ENCODE measurements at places on chromosomes 4 and X.
A peak's percentile ranks its signal among the peaks of the same experiment; 100 is the strongest.

GRCh38 chr4:14539246-14539645, 463.0 kb upstream of the CPEB2 start:
- DNase-seq = no peak

GRCh38 chr4:72489267-72489666, 79.8 kb downstream of the ADAMTS3 start:
- no peak for DNase-seq

DNA sequence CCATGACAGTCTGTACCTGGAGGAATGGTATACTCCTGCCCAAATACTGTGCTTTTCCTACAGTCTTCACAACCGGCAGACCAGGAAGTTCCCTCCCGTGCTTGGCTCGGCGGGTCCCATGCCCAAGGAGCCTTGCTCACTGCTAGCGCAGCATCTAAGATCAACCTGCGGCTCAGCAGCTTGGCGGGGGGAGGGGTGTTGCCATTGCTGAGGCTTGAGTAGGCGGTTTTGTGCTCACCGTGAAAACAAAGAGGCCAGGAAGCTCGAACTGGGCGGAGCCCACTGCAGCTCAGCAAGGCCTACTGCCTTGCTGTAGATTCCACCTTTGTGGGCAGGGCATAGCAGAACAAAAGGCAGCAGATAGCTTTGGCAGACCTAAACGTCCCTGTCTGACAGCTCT, 152.7 kb downstream of the TEX11 start:
- DNase-seq = no peak

GRCh38 chrX:34218063-34218462, 85.9 kb upstream of the FAM47A start:
- DNase-seq = peak; percentile 84

DNA sequence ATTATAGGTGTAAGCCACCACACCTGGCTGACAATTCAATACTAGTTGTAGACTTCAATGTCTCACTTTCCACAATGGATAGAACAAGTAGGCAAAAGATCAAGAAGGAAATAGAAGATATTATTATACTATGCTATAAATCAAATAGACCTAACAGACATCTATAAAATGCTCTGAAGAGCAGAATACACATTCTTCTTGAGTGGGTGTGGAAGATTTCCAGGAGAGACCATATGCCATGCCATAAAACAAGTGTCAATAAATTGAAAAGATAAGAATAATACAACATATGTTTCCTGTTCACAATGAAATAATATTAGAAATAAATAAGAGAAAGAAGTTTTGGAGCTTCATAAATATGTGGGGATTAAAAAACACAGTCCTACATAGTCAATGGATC, 179.3 kb upstream of the AMOT start:
- no peak for DNase-seq

GRCh38 chrX:15404401-15405096, 20.3 kb upstream of the VEGFD start:
- DNase-seq = peak; percentile 79

- DNase-seq = peak; percentile 34
These were observed 174.0 kb downstream of the SOWAHB start for GRCh38 chr4:76723924-76724323.

DNA sequence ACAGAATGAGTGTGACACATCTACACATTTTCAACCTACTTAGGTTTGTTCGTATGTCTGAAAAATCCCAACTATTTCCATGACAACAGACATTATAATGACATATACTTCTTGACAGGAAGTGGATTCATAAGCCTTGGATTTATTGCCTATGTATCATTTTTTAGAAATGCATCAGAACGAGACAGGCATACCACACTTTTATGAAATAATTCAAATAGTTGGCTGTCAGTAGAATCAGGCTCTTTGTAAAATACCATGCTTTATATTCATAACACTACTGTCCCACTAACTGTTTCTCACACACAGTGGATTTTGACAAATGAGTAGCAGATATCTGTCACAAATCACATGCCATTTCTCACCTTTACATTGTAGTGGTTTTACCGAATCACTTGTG, 173.2 kb downstream of the BEND2 start:
- no peak for DNase-seq

GRCh38 chr4:138680989-138681604, 334.5 kb upstream of the NOCT start:
- DNase-seq = peak; percentile 71

GRCh38 chr4:185868983-185869382, 57.0 kb upstream of the SORBS2 start:
- DNase-seq = no peak

GRCh38 chr4:89759426-89759825, 77.5 kb downstream of the SNCA start:
- no peak for DNase-seq

GRCh38 chr4:128700659-128701350, 108.7 kb upstream of the JADE1 start:
- DNase-seq = no peak

DNA sequence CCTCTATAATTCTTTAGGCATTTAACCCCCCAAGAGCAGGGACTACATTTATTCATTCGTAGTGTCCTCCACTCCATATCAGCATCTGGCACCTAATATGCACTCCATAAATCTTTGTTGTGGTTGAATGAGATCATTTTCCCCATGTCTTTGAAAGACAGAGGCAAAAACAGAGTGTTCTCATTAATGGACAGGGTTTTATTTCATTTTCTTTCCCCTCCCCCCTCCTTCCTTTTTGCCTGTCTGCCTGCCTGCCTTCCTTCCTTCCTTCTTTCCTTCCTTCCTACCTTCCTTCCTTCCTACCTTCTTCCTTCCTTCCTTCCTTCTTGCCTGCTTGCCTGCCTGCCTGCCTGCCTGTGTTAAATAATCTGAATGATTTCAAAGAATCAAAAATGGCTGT, 83.2 kb downstream of the SHROOM3 start:
- no peak for DNase-seq

DNA sequence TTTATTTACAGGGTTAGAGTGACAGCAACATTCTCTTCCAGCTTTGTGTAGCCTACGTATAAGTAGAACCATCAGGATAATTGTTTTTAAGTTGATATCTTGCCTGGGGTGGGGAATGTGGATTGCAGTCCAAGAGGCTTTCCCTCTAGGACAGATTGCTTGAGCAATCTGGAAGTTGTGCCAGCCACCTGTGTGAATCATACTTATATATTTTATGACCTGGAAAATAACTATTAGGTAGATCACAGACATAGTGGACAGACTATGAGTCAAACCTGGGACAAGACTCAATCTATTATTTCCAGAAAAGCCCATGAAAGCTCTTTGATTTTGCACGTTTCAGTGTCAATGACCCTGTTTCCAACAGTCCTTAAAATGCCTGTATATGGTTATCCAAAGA, 98.9 kb downstream of the TLL1 start:
- no peak for DNase-seq

DNA sequence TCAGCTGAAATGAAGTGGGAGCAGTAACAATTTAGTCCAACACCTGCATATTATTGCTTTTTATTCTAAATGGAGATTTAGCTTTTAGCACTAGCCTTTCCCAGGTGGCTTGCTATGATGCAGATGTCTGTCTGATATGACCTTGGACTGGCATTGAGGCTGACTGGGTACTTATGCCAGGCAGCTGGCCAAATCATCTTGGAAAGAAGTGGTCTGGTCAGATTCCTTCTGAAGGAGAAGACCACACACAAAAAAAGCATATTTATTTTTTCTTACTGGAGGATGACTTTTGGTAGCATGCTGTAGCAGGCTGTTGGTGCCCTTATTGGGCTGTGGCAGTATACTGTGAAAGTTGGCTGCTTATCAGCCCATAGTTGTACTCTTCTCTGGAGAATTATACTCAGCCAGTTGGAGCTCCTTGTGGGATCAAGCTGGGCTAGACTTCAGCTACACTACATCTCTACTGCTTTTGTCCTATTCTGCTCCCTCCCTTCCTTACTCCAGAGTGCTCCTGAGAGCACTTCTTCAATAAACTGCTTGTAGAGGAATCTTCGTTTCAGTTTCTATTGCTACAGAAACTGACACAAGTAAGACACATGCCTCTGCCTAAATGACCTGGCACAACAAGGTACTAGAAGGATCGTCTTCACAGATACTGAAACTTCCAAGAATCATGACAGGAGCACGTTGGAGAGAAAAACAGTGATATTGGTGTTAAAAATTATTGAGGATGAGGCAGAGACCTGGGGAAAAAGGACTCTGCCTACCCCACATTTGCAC, 196.8 kb upstream of the RPS6KA3 start:
- no peak for DNase-seq

GRCh38 chr4:158739600-158739999, 16.4 kb upstream of the PPID start:
- no peak for DNase-seq

DNA sequence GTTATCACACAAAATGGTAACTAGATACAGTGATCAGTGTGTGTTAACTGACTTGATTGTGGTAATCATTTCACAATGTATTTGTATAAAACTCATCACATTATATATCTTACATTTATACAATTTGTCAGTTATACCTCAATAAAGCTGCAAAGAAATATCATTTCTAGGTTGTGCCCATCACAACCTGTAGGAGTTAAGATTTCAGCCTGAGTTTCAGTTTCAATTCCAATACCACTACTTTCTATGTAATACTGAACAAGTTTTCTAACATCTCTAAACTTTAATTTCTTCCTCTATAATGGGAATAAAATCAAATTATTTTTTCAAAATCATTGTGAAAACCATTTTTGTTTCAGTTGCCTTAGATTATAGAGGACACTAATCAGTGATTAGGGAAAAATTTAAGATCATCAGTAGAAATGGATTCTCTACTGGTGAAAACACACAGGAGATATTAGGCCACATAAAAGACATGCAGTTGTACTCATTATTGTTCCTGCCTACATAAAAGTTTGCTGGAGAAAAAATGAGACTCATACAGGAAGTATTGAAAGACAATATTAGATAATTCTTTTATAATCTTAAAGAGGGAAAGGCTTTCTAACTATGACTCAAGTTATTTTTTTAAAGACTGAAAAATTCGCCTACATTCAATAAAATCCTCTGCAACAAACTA, 18.4 kb upstream of the TBC1D1 start:
- DNase-seq = no peak

GRCh38 chr4:39834269-39834668, 136.3 kb downstream of the UBE2K start:
- no peak for DNase-seq

DNA sequence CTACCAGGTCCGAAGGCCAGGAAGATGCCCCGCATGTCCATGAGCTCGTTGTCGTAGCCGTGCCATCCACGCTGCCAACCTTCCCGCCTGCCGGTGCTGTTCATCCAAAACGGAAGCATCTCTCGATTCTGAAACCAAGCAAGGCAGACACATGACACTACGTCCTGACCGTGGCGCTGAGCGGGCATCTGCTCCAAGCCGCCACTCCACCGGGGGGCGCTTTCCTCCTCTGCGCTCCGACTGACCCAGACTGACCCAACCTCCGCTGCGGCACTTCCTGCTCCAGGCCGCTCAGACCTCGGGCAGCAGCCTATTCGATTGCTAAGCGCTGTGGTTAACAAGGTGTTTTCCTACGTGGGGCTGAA, 120.5 kb downstream of the ENPP6 start:
- DNase-seq = no peak

- no peak for DNase-seq
These were observed 739.2 kb downstream of the KCTD8 start for GRCh38 chr4:43709443-43709842.

- no peak for DNase-seq
These were observed 106.8 kb downstream of the CLNK start for GRCh38 chr4:10577508-10578426.

GRCh38 chr4:57119054-57119651, 9.0 kb upstream of the IGFBP7 start:
- no peak for DNase-seq

- DNase-seq = peak; percentile 21
These were observed 287.9 kb downstream of the PPP1R2C start for GRCh38 chrX:42490111-42490510.

DNA sequence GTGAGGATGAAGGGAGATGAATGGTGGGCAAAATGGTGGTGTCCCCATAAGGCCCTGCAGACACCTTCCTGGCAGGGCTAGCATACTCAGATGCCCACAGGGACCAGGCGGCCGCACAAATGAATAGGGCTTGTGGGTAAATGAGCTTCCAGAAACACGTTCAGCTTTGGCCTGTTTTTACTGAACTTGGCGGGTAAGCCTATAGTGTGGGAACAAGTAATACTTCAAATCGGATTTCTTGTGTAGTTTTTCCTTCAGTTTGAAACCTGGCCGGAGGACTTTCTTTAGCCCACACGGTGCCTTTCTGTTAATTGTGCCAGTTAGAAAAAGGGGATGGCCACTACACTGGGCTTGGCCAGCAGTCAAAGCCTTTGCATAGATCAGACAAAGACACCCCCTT, 22.8 kb downstream of the SMS start:
- no peak for DNase-seq

GRCh38 chr4:6196871-6197270, 3.5 kb downstream of the JAKMIP1 start:
- DNase-seq = no peak

DNA sequence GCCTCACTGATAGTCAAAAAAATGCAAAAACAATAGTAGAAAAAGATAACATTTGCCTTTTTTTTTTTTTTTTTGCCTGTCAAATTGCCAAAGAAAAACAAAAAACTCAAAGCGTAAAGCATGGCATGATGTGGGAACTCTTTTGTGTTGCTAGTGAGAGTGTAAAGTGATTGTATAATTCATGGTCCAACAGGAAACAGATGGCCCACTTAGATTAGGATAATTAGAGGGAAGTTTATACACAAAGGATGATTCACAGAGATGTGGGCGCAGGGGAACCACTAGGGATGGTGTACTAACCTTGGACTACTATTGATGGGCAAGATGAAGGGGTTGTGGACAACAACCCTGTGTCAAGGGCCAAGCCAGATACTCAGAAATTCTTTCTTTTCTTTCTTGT, 16.4 kb downstream of the MCUB start:
- DNase-seq = peak; percentile 61

- peak; percentile 42 for DNase-seq
These were observed 66.9 kb upstream of the PPARGC1A start for GRCh38 chr4:23956601-23957364.

DNA sequence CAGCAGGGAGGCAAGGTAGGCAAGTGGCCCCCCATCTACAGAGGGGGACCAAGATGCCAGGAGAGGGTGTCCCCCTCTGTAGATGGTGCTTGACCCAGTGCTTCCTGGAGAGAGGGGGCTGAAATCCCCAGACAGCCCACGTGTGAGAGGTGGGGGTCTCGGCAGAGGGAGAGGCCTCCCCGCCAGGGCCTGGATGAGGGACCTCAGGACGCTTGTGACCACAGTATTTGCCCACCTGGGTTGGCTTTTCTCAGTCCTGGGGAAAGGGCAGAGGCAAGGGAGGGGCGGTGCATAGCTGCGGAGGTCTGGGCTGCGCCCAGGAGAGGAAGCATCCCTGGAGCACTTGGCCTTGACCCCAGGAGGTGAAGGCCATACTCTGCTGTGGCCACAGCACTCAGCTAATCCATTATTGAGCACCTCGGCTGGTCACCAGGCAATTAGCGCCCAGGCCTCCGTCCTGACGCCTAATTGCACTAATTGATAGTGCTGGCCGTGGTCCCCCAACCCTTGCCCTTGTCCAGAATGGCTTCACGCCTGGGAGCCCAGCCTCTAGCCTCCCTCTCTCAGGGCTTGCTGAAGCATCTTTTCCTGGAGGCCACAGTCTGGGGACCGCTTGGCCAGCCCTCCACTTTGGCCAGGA, 30.7 kb downstream of the HMX1 start:
- DNase-seq = no peak

- peak; percentile 2 for DNase-seq
These were observed 119.0 kb downstream of the REELD1 start for GRCh38 chr4:146333187-146333894.
